ENCODE measurements at places on chromosomes 11 and 22.

GRCh38 chr22:28030473-28030872 is 111.4 kb upstream of the PITPNB start:
- no peak for DNase-seq

- no peak for DNase-seq
These were observed 26.1 kb upstream of the CLMP start for GRCh38 chr11:123221096-123221561.

DNA sequence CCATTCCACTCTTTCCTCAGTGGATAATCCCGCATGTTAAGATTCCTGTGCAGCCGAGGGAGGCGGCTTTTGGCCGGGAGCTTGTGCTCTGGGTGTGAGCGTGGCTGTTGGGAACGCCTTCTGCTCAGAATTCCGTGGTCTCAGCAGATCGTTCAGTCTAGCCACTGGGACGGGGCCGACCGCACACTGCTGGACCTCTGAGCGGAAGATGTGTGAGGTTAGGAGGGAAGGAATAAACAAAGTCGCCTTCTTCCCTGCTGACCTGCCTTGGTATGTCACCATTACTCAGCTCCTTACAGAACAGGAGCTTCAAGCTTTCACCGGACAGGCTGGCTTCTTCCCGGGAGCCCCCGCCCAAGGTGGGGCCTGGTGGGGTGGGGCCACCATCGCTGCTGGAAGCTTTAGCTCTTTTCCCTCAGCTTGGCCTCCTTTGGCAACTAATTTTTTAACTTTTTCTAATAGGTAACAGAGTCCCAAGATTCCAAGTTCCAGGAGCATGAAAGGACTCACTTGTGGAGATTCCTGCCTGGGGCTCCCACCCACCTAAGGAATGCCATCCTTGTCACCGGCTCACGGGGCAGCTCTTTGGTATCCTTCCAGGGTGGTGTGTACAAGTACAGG is 22.5 kb upstream of the SEPTIN5 start:
- no peak for DNase-seq

DNA sequence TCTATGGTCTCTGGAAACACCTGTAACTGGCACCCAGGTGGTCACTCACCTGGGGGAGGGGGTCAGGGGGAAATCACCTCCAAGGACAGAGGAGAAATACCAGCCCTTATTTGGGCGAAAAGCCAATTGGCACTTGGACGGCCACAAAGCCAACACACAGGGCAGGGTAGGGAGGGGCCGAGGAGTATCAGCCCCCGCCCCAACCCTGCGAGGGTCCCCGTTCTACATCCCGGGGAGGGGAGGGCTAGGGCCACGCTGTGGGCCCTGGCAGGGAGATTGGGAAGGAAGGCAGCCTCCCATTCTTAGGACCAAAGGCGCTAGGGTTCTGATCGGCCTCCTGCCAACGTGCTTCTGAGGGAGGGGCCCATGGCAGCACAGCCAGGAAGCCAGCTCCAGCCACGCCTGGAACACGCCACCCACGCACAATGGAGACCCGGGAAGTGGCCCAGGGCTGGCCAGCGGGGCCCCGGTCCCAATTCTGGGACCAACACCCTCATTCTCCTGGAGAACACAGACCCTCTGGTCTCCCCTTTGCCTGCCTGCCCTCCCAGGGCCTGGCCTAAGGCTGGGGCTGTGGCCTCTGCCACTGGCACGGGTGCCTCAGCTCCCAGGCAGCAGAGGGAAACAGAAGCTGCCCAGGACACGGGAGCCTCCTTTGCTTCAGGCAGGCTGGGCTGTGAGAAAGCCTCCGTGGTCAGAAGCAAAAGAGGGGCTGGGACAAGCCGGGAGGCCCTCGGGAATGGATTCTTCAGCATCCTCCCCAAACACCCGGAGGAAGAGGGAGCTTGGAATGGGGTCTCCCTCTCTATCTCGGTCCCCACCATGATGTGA is 7.4 kb downstream of the CBX6 start:
- no peak for DNase-seq

GRCh38 chr11:112200252-112200651 is 24.9 kb downstream of the BCO2 start:
- DNase-seq, result no peak

GRCh38 chr11:27722953-27723344 is 22.7 kb upstream of the BDNF start:
- DNase-seq, result no peak

DNA sequence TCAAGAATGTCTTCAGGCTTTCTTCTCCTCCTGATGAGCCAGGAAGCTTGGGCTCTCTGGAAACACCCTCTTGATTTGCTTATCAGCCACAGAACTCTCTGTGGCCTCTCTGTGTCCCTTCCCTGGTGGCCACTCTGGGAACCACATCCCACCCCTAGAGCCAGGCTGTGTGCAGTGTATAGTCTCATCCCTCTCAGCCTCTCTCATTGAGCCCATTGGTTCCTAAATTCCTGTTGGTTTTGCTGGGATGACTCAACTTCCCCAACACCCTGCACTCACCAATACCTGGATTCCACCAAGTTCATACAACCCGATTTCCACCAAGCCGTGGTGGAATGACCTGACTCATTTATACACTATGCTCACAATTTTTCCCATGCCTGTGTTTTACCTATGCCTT is 5.2 kb downstream of the IRAG1 start:
- no peak for DNase-seq

GRCh38 chr22:36377022-36377631 is 10.6 kb downstream of the MYH9 start:
- DNase-seq, result no peak

DNA sequence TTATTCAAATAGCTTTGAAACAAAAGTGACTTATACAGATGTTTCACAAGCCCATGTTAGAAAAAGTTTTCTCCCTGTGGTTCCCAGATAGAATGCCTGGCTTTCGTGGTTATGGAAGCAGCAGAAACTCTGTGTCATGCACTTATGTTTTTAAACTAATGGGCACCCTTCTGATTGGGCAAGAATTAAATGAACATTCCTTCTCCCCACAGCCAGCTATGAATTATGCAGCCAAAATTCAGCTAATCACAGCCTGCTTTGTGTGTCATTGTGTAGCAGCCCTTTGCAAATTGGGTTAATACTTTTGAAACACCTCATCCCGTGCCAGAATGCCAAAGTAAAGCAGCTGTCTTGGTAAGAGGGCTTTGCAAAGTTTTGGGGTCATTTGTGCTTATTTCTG is 46.9 kb downstream of the PANX1 start:
- DNase-seq, result no peak

- DNase-seq, result no peak
These were observed 13.4 kb upstream of the ST14 start for GRCh38 chr11:130145975-130146776.

DNA sequence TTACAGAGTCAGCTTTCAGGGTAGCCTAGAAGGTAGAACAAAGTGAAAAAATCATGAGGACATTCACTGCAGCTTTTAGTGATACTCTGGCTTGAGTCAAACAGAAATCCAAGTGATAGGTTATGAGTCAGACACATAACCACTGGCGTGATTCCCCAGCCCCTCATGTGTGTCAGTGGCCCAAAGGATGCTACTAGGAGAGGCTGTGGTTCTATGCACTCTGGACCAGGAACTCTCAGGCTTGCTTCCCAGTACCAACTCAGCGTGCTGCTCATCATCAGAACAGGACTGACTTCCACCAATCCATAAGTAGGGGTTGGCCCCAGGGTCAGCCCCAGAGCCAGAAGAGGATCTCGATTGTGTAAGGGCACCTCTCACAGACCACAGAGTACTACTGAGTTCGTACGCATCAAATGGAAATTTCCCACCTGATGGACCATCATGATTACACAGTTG is 116.8 kb downstream of the MED15 start:
- DNase-seq, result no peak

DNA sequence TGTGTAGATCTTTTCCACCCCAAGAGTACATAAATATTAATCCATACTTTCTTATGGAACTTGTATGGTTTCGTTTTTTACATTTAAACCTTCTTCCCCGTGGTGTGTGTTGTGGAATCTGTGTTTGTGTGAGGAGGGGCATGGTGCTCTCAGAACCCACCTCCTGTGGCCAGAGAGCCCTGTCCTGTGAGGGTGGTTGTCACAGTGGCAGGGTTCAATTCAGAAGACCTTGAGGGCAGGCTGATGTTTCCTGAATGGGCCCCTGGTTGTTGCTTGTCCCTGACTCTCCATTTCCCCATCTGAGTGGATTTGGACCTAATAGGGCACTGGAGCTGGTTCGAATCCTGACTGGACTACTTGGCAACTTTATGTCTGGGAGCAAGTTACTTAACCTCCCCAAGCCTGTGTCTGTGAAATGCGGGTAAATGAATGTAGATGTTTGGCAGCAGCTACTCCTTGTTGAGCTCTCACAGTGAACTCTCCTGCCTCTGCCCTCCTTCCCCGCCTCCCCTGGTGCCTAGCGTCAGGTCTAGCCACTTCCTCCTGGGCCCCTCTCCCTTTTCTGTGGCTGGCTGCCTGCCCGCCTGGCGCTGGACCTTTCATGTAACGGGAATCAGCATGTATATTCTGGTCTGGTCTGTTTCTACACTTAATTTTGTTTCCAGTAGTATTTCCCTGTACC is 7.3 kb downstream of the NEAT1 start:
- DNase-seq, result no peak

GRCh38 chr11:13772223-13773046 is 104.0 kb downstream of the FAR1 start:
- DNase-seq, result no peak

DNA sequence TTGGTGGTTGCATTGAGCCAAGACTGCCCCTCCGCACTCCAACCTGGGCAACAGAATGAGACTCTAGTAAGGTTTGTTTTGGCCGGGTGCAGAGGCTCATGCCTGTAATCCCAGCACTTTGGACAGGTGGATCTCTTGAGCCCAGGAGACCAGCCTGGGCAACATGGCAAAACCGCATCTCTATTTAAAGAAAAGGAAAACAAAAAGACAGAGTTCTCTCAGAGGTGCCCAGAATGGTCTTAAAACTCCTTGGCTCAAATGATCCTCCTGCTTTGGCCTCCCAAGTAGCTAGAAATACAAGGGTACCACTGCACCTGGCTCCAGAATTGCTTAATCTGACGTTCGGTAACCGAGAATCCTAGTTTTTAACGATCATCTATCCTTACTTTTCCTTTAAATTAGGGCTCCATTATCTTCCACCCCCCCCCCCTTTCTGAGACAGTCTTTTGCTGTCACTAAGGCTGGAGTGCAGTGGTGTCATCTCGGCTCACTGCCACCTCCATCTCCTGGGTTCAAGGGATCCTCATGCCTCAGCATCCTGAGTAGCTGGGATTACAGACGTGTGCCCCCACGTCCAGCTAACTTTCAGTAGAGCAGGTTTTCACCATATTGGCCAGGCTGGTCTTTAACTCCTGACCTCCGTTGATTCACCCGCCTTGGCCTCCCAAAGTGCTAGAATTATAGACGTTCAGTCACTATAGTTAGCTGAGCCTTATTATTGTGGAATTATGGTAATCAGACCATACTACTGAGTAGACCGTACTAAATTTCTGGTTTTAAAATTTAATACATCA is 1.7 kb downstream of the RPS25 start:
- no peak for DNase-seq

- DNase-seq, result peak; percentile 42
These were observed 1.0 kb downstream of the ANKRD42 start for GRCh38 chr11:83194281-83195142.

DNA sequence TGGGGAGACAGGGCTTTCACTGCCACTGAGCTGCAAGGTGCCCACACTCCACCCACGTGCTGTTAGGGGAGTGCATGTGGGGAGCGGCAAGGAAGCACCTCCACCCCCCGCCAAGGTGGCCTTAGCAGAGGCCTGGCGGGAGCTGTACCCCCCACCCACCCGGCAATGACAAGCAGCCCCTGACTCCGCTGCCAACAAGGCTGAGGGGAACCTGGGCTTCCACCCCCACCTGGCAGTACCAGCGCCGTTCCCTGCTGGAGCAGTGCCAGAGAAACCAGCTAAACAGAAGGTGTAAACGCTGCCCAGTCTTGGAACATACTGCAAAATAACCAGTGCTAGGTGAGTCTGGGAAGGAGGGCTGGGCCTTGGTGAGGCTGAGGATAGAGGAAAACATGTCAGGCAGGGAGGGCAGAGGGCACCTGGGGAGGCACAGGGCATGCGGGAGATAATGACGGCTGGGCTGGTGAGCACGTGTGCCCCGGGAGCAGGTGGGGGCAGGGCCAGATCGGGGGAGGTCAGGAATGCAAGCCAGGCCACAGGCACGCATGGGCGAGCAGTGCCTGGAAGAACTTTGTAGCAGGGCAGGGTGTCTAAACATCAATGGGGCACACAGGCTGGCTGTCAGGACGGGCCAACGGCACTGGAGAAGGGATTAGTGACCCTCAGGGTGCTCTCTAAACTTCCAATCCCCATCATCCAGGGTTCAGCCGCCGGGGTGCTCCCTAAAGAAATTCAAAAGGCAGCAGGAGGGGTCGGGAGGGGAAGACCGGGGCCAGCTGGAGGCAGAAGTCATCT is 6.6 kb downstream of the CERK start:
- no peak for DNase-seq

GRCh38 chr22:23192133-23192532 is 11.8 kb downstream of the BCR start:
- DNase-seq, result no peak

GRCh38 chr11:62505059-62505439 is 41.6 kb downstream of the AHNAK start:
- DNase-seq, result no peak

DNA sequence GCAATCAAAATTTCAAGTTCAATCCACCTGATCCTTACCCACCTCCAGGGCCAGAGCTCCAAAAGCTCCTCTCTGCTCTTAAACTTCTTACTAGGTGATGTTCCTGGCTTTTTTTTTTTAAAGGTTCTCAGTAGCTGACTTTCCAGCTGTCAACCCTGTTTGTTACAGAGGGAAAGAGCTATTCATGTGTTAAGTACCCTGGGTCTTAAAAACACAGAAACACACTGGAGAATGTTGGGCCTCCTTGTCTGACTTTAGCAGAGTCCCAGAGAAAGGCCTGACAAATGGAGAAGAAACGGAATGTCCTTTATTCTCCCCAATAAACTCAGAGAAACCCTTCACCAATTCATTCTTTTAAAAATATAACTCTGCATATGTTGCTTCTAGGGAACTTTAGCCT is 3.2 kb downstream of the LRRC4C start:
- no peak for DNase-seq

- DNase-seq, result no peak
These were observed 22.2 kb upstream of the MUC5B start for GRCh38 chr11:1200611-1201191.

GRCh38 chr11:115665958-115666357 is 161.7 kb upstream of the CADM1 start:
- DNase-seq, result no peak

DNA sequence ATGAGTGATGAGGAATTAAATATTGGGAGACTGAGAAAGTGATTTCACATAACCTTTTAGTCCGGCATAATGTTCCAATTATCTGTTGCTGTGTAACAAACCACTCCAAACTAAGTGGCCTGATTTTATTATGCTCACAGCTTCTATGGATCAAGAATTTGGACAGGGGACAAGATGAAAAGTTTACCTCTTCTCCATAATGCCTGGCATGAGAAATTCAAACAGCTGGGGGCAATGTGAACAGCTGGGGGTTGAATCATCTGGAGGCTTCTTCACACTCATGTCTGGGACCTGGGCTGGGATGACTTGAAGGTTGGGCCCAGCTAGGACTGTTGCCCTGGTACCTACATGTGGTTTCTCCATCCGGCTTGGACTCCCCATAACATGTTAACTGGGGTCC is 99.4 kb upstream of the DRD2 start:
- DNase-seq, result no peak

All from activated T-helper 1 cell treated with Interleukin-2 at 50 U/mL for 16 hours (primary cell).